Activated CD4-positive, alpha-beta T cell treated with anti-CD3 and anti-CD28 coated beads, Interleukin-2, Interleukin-6, amounts not matched to agents 100 ng/mL and 50 ng/mL, durations not matched to agents 16 hours and 8 hours (primary cell): ENCODE measurements at places on chromosomes 16 and 17.

GRCh38 chr16:88691129-88691813, 5.0 kb upstream of the SNAI3 start:
- DNase-seq: no peak

DNA sequence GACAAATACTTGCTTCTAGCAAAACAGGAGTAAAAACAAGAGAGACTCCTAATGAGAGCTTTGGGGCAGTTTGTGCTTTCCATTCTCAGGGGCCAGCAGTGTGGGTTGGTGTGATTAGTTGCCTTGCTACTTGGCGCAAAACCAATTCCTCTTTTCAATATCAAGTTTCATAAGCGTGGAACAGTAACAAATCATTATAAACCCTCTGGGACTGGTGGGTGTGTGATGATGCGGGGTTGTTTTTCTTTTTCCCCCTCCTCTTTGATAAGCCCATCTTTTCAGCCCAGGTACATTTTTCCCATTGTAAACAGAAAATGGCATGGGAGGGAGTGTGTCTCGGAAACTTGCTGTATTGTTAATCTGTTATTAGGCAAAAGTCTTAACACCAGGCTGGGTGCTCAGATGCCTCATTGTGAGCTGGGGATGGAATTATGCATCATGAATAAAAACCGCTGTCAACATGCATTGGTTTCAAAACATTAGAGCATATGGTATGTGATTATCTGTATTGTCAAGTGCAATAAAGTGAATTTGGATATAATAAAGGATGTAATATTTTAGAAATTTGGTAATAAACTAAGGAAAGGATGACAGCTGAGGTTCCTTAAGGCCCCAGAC, 166.4 kb downstream of the CCDC182 start:
- DNase-seq: no peak

DNA sequence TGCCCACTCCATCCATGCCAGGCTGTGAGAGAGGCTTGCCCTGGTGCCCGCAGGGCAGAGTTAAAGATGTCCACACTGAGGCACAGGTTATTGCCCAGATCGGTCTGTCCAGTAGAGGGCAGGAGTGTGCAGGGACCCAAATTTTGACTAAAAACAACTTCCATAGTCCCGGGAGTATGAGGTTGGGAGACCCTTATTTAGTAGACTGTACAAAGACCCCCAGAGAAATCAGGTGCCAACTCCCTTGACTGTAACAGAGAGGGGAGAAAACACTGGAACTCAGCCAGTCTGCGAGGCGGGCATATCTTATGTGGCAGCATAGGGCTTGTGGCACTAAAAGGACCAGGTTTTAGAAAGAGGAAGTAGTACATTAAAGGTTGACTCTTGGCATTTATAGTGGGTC, 43.4 kb downstream of the HNF1B start:
- peak; percentile 57 for DNase-seq

DNA sequence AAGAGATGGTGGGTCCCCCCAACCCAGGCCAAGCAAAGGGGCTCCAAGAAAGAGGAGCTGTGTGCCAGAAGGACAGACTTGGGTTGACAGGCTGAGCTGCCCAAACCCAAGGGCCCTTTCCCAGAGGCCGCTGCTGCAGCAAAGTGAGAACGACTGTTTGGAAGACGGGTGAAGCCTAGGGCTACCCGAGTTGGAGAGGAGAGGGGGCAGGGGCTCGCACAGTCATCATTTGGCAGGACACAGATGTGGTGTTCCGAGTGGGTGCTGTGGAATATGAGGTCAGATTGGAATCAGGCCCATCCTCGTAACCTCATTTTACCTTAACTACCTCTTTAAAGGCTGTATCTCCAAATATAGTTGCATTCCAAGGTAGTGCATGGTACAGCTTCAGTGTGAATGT, 5.3 kb upstream of the MFAP4 start:
- no peak for DNase-seq

- DNase-seq: peak; percentile 59
Measured at GRCh38 chr16:6643080-6643686, 689.5 kb upstream of the RBFOX1 start.

DNA sequence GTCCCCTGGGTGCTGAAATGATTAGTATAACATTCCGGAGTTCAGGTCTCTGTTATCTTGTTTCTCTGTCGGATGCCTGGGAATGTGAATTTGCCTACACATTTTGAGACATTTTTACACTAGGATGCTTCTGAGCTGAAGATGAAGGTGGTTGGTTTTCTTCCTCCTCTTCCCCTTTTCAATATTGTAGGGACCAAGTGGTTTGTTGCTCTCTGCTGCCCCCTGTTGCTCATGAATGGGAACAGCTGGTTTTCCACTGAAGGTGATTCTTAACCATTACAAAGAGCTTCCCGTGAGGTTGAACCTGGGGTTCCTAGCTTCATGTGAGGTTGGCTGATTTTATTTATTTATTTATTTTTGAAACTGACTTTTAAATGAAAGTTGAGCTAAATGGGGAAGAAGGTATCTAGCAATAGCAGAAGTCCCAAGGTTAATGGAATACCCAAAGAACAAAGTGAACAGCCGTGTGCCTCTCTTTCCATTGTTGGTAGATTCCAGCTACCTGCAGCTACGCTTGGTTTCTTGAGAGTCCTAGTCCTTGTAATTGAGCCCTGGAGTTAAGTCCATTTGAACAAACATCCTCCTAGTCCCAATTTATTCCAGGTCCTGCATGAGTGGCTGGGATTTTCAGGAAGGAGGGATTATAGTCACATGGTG, 983.9 kb upstream of the EEF2KMT start:
- peak; percentile 40 for DNase-seq

DNA sequence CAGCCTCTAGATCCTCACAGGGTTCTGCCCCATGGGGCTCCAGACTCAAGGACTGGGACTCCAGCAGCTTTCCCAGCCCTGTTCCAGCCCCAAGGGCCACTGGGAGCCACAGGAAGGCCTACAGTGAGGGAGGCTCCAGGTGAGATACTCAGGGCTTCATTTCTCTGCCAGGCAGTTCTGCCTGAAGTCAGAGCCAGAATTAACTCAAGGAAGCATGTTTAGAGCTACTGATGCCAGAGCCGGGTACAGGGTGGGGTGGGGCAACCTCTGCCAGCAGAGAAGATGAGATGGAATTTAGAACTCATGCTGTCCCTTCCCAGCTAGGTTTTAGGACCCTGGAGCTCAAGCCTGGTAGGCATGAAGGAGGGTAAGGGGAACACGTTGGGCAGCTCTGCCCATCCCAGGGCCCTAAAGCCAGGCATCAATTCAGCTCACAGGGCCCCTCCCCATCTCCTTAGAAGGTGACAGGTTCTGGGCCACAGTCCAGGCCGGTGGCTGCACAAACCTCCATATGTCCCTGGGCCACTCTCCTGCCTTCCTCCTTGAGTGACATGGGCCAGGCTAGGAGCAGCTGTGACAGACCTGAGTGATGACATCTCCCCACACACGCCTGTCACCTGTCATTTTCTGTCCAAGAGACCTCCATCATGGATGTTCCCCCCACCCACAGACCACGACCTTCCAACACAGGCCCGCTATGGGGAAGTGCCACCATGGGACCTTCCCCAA, 24.5 kb upstream of the SPPL2C start:
- DNase-seq: no peak

DNA sequence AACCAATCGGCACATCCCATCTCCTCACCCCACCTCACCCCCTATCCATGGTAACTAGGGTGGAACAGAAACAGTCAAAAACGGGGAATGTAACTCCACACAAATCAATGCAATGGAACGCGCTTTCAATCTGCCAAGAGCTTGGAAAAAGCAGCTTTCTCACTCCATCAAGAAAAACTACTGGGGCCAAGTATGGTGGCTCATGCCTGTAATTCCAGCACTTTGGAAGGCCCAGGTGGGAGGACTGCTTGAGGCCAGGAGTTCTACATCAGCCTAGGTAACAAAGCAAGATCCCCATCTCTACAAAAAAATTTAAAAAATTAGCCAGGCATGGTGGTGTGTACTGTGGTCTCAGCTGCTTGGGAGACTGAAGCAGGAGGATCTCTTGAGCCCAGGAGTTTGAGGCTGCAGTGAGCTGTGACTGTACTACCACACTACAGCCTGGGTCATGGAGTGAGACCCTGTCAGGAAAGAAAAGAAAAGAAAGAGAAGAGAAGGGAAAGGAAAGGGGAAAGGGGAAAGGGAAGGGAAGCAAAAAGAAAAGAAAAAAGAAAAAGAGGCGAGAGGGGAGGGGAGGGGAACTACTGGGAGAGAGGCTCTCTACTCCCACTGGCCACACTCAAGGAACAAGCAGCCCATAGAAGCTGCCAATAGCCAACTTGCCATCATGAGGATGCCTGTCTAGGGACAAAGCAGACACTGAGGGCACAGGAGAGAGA, 38.9 kb downstream of the ARHGAP17 start:
- DNase-seq: no peak

DNA sequence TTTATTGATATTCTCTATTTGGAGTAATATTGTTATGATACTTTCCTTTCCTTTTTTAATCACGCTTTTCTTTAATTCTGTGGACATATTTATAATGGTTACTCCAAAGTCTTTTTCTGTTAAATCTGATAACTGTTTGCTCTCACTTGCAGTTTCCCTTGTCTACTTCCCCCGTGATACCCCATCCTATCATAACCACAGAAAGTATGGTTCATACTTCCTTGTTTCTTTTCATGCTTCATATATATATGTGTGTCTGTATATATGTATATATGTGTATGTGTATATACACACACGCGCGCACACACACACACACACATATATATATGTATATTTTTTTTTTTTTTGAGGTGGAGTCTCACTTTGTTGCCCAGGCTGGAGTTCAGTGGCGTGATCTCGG, 23.5 kb downstream of the SPECC1 start:
- no peak for DNase-seq

GRCh38 chr17:32659419-32659842, 172.6 kb downstream of the CDK5R1 start:
- peak; percentile 75 for DNase-seq

- DNase-seq: no peak
Measured at GRCh38 chr16:11551842-11552241, 34.9 kb downstream of the LITAF start.

GRCh38 chr16:4386951-4387565, 15.4 kb downstream of the VASN start:
- no peak for DNase-seq

GRCh38 chr17:16294560-16294959, 58.7 kb downstream of the CENPV start:
- no peak for DNase-seq

GRCh38 chr17:2685696-2686095, 25.9 kb downstream of the CLUH start:
- DNase-seq: no peak

- peak; percentile 20 for DNase-seq
Measured at GRCh38 chr16:46859719-46860152, 24.4 kb upstream of the GPT2 start.

- DNase-seq: peak; percentile 80
Measured at GRCh38 chr16:20774703-20775362, 11.0 kb downstream of the ACSM3 start.

DNA sequence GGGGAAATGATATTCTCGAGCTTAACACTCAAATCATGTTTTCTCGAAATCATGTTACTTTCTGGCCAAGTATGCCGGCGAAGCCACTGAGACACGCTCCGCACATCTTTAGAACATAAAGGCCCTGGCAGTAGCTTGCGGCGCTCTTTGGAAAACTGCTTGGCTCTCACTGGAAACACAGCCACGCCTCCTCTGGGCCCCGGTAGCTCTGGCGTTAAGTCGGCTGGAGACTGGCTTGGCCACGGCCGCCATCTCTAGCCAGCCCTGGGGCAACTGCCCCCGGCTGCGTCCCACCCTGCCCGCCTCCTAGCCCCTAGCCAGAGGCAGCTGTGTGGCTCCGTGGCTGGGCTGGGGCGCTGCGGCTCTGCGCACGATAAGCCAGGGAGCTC, 9.2 kb upstream of the BAIAP2 start:
- no peak for DNase-seq

- no peak for DNase-seq
Measured at GRCh38 chr16:26365161-26365940, 673.6 kb downstream of the HS3ST4 start.

- peak; percentile 80 for DNase-seq
Measured at GRCh38 chr16:3095869-3096268, 3.2 kb downstream of the ZSCAN10 start.

- peak; percentile 80 for DNase-seq
Measured at GRCh38 chr16:72832621-72833248, 215.2 kb downstream of the ZFHX3 start.

GRCh38 chr17:32584792-32585191, 98.0 kb downstream of the CDK5R1 start:
- DNase-seq: no peak

DNA sequence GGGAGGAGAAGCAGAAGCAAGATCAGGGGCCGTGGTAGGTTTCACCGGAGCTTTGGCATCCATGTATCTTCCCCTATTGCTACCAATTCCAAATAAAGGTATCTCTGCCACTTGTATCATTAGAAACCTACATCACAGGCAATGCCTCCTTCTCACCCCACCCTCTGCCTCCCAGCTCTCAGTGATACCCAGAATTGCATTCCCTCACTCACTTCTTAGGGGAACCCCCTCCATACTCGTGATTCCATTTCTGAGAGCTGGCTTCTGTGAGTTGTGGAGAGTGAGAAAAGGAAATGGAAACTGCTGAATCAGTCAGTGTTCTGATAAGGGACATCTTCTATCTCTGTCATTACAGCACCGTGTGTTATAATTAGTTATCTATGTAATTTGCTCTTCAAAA, 2.3 kb upstream of the CCL3 start:
- DNase-seq: peak; percentile 86

DNA sequence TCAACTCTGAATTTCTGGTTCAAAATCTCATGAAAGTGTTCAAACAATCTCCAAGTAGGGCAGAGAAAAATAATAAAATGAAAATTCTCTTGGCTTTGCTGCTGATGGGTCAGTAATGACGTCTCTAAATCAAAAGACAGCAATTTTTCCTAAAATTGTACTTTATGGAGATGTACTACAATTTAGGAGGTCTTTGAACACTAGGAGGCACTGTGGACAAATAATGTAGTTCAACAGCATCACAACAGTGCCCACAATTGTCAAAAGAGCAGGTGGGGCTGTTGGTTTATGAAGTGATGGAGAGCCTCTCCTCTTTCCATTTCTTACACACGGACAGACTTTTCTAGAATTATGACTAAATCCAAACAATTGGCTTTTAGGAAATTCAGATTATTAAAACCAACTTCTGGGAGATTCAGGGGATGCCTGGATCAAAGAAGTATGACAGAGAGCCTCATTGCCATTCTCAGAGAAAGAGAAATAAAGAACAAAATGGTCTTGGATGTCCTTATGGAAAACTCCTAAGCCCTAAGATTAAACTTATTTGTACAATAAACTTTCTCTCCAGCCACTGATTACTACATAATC, 23.8 kb downstream of the EZH1 start:
- peak; percentile 73 for DNase-seq

DNA sequence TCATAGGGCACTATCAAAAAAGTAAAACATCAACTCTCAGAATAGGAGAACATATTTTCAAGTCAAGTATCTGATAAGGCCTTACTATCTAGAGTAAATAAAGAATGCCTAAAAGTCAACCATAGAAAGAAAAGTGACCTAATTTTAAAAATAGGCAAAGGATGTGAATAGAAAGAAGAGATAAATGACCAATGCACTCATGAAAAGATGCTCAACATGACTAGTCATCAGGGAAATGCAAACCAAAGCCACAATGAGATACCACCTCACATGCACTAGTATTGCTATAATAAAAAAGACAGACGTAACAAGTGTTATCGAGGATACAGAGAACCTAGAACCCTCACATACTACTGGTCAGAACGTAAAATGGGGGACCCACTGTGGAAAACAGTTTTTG, 90.8 kb downstream of the DYNLRB2 start:
- no peak for DNase-seq

GRCh38 chr16:9060225-9060624, 31.2 kb upstream of the HAPSTR1 start:
- DNase-seq: no peak

- DNase-seq: peak; percentile 32
Measured at GRCh38 chr16:47779201-47780016, 318.3 kb downstream of the PHKB start.
